Psoas muscle (tissue), 8 donors: ENCODE measurements at places on chromosomes 7 and 10.
A peak's percentile ranks its signal among the peaks of the same experiment; 100 is the strongest.

- DNase-seq: no peak
Observed at GRCh38 chr10:91700273-91700672, 67.4 kb upstream of the PPP1R3C start.

- no peak for DNase-seq
Observed at GRCh38 chr10:106577266-106577665, 587.2 kb downstream of the SORCS1 start.

DNA sequence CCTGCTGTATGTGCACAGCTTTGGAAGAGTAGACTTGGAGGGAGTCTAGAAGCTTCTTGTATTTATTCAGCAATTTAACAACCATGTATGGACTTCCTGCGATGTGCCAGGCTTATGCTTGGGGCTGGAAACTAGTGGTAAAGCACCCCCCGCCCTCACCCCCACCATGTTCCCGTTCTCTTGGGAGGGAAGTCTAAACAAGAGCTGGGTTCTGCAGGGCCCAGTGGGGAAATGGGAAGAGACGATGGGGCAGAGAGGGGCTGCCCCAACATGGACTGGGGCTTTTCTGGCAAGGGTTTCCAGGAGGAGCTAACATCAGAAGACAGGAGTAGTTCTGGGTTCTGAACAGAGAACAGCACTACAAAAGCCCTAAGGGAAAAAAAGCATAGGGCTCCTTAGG, 8.0 kb downstream of the RASSF4 start:
- DNase-seq: peak; percentile 50

GRCh38 chr7:92841192-92841591, 4.8 kb upstream of the CDK6 start:
- DNase-seq: no peak

GRCh38 chr7:36346260-36346831, 43.3 kb upstream of the ANLN start:
- no peak for DNase-seq

- no peak for DNase-seq
Observed at GRCh38 chr10:111316722-111317212, 239.9 kb downstream of the ADRA2A start.

DNA sequence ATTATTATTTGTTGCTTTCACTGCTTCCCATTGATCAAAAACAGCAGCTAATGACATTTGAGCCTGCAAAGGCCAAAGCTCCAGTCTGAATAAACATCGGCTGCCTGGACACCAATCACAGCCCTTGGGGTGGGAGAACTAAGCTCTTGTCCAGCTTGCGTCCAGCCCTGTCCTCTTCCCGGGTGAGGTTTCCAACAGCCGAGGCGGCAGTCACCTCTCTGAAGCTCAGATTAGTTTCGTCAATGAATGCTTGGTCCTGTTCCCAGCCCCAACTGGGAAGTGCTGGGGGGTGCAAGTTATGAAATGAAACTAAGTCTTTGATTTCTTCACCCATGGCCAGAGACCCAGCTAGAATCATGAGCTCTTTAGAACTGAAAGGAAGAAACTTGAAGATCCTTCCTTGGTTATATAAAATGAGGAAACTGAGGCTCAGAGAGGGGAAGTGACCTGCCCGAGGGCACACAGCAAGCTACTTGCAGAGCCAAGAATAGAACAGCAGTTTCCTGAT, 114.0 kb upstream of the TCF7L2 start:
- peak; percentile 39 for DNase-seq

GRCh38 chr7:148142660-148143248, 447.8 kb upstream of the C7orf33 start:
- DNase-seq: no peak

- DNase-seq: no peak
Observed at GRCh38 chr7:91668217-91668616, 212.3 kb downstream of the MTERF1 start.
